AG04449 (cell line): ENCODE measurements at places on chromosomes 3 and 15.

DNA sequence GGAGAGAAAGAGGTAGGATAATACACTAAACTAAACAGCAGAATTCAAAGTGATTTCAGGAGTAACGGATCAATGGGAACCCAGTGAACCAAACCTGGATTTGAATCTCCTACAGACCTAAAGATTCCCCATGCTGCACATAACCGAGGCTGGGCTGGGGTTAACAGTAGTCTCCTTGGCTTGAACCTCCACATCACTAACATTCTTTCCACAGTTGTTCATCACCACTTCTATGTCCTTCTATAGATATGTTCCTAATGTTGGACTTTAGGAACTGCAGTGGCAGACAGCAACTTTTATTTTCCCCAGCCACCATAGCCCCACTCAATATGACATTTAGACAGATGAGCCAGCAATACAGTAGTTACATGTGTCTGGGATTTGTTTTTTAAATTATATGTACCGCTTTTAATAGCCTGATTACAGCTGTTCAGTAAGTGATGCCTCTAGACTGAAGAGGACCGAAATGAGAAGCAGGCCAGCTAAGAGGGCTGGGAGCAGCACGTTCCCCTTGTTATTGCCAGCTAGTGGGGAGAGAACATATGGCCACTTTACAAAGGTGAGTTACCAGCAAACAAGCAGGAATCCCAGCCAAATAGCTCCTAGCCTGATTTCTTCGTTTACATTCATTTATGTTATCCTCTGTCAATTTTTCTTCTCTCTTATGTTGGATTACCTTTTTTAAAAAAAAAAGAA is 472.6 kb upstream of the CDIN1 start:
- no peak for DNase-seq

GRCh38 chr3:4997946-4998345 is 18.7 kb downstream of the BHLHE40 start:
- DNase-seq, result no peak

DNA sequence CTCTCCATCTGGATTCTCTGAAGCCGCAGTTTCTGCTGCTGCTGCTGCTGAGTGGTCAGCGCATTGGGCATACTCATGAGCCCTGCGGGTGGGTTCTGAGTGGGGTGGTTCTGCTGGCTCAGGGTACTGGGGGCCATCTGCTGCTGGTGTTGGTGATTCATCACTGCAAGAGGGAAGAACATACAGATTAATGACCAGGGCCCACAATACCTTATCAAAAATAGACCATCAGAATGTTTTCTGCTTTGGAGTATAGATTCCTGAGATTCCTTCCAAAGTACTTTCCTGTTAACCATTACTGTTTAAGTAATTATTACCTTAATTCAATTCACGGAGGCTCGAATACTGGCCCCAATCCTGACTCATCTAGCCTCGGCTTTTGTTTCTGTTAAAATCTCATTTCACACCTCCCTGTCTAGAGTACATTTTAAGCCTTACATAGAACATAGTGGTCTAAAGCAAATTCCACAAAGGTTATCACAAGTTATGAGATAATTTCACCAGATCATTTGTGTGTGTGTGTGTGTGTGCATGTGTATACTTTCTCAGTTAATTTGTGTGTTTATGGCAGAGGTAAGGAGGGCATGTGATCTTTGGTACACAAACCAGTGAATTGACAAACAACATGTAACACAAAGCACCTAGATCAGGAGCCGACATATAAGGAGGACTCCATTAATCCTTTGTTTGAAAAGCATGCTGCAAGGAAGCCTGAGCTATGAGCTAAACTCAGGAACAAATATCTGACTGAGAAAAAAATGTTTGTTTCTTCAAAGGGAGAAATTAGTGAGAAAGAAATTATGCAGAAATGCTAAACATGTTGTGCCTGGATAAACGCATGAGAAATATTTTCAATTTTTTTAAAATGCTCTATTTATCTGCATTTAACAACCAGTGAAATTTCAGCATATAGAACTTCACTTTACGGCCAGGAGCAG is 68.1 kb downstream of the TM4SF4 start:
- no peak for DNase-seq

GRCh38 chr15:93063796-93064690 is 25.0 kb downstream of the RGMA start:
- no peak for DNase-seq

DNA sequence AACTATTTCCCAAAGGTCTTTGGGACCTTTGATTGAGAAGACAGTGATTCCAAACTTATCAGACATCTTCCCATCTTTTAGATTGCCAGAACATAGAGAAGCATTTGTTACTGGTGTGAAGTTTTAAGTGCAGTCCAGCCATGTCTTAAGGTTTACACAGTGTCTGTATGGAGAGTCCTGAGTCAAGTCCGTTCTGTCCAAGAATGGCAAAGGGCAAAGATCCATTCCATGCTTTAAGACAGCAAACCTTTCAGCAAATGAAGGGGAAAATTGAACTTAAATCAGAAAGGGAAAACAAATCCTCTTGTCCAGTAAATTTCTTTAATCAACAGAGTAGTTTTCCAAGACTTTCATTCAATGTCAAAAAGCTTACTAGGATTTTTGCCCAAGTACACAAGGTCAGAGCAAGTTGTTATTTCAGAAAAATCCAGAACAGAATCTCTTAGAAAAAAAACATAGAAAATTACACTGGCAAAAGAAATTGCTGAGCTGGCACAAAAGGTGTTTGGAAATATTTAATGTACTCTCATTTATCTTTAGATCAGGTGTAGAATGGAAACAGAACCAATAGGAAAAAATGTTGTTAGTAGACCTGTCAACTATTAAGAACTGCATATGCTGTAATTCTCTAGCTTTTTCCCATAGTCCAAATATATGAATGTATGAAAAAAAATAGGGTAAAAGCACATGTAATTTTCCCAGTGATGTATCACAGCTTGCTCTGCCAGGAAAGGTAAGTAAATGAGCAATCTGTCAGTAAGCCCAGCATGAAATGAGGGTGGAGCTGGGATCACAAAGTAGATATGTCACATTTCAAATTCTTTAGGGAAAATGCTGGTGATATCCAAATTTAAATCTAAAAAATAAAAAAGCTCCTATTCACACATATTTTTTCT is 1099.9 kb downstream of the TUSC7 start:
- no peak for DNase-seq

DNA sequence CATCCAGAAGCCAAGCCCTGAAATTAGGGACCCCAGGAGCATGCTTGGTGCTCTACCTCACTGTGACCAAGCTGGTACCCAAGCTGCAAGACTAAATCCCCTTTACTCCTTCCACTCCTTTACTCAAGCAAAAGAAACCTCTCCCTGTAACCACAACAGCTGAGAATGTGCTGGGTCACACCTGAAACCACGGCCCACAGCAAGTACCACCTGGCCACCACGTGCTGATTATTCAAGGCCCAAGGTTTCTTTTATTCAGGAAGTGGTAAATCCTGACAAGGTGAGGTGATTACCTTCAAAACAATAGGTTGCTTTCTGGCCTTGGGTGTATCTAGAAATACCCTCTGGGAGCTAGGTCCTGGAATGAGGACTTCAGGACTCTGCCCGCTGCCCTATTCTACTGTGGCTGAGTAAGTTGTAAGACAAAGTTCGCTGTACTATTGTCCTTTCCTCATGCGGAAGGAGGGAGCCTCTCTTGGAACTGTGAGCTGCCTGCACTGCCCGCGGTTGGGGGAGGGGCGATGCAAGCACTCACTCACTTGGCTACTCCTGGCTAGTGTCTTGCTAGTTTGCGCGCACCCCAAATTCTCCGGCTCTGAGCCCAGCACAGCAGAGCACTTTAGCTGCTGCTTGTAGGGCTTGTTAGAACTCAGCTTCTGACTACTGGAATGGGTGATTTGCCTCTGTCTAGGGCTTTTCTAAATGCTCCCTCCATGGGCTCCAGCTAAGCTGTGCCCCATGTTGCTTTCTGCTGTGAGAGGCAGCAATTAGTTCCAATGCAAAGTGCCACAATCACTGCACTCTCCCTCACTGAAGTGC is 487.1 kb upstream of the CNTN3 start:
- DNase-seq, result no peak

GRCh38 chr3:181134873-181135272 is 145.3 kb upstream of the DNAJC19 start:
- no peak for DNase-seq

DNA sequence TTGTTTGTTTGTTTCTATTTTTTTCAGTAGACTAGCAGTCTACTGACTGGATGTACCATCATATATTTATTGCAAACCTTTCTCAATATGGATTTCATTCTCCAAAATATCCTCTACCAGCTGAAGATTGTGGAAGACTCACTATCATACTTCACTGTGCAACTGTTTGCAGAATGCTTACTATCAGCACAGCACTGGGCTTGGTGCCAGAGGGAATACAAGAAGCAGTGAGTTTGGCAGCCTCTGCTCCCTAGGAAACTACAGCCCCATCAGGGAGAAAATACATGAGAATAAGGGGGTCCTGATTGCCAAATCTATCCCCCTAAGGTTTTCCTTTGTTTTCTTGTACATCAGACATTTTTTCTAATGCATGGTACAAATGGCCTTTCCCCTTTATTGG is 27.5 kb downstream of the AQP9 start:
- DNase-seq, result no peak

GRCh38 chr3:25405335-25405734 is 22.7 kb upstream of the RARB start:
- no peak for DNase-seq

DNA sequence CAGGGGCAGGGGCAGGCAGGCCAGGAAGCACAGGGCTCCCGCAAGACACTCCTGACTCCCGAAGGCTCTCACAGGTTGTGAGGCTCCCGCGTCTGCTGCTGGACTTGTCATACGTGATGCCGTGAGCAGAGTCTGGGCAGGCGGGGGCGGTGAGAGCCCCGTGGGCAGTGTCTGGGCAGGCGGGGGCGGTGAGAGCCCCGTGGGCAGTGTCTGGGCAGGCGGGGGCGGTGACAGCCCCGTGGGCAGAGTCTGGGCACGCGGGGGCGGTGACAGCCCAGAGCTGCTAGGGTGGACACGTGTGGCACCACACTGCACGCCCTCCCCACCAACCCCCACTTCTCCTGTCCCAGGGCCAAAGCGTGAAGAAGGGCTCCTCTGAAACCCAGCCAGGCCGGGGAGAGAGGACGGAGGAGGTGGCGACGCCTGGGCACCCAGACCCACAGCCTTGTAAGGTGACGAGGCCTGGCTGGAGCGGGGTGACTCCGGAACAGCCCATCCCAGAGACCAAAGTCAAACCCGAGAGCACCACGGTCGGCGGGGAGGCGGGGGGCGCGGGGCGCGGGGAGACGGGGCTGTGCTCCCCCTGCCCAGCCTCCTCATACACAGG is 35.0 kb downstream of the TNK2 start:
- DNase-seq, result no peak

DNA sequence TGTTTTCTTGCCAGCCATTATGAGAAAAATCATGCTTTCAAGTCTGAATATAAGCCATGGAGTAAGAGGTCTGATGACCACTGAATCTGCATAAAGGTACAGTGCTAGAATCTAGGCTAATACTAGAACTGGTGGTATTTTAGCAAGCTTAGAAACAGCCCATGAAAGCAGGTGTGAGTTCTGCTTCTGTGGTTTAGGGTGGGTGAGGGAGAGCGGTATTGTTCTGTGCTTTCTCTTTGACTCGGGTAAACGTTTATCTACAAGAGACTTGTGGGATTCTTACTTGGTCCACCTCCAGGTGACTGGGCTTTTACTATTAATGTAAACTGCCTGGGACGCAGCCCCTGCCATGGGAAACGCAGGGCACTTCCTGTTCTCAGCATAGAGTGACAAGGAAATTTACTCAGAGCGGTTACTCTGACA is 55.2 kb downstream of the PGPEP1L start:
- no peak for DNase-seq

DNA sequence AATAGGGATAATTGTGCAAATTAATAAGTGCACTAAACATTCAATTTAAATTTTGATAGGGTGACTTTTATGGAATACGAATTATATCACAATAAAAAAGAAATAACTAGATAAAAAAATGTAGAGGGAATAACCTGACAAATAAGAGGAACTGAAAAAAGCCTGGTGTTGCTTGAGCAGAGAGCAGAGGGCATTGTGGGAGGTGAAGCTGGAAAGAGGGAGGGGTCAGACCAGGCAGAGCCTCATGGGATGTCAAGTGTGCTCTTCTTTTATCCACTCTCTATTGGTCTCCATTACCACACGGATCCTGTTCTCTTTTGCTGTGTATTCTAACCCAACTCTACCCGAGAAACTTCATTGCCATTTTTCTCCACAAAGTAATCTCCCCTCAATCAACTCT is 264.0 kb upstream of the CRBN start:
- no peak for DNase-seq

- no peak for DNase-seq
Observed at GRCh38 chr3:151593928-151594327, 133.1 kb upstream of the IGSF10 start.

- no peak for DNase-seq
Observed at GRCh38 chr3:24562895-24563294, 68.2 kb upstream of the THRB start.

- DNase-seq, result no peak
Observed at GRCh38 chr3:46245146-46245545, 2.9 kb downstream of the CCR3 start.

- no peak for DNase-seq
Observed at GRCh38 chr3:69433969-69434325, 48.1 kb upstream of the FRMD4B start.

- DNase-seq, result no peak
Observed at GRCh38 chr3:125266971-125267370, 54.4 kb upstream of the SLC12A8 start.

DNA sequence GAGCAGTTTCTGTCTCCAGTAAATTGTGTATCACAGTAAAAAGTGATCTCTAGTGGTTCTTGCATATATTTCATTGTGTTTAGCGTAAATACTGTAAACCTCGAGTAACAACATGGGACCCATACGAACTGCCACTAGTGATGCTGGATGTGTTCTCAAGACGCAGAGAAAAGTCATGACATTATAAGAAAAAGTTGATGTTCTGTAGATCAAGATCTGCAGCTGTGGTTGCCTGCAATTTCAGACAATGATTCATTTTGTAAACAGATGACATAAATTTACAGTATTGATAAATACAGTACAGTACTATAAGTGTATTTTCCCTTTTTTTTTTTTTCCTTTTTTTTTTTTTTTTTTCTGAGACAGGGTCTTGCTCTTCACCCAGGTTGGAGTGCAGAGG is 100.1 kb downstream of the DPH6 start:
- DNase-seq, result no peak

DNA sequence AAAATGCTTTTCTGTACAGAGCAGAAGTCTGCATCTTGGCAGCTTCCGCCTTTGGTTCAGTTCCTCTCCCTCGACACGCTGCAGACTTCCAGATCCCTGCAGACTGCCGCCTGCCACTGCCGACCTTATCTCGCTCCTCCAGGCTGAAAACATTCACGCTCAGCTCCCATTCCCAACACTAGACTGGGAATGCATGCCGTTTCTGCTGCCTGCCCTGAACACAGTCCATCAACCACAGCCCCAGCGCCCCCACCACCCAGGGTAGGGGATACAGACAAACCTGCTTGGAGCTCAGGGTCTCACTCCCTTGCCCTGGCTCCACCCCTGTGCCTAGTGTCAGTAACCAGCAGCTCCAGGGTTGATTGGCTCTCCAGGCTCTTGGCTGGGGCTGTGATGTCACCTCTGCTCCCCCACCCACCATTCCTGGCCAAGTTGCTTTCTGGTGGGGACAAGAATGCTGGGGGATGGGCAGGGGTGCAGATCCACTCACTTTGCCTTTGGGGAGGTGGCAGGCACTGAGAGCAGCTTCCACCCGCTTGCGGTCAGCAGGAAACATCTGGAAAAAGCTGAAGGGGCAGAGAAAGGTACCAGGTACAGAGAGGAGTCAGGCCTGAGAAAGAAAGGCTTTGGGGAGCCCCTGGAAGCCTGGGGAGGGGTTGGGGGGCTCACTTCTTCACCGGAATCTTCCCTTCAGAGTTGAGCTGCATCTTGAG is 6.1 kb downstream of the PLCB2 start:
- DNase-seq, result no peak
